ENCODE measurements at places on chromosomes 6 and 20.

DNA sequence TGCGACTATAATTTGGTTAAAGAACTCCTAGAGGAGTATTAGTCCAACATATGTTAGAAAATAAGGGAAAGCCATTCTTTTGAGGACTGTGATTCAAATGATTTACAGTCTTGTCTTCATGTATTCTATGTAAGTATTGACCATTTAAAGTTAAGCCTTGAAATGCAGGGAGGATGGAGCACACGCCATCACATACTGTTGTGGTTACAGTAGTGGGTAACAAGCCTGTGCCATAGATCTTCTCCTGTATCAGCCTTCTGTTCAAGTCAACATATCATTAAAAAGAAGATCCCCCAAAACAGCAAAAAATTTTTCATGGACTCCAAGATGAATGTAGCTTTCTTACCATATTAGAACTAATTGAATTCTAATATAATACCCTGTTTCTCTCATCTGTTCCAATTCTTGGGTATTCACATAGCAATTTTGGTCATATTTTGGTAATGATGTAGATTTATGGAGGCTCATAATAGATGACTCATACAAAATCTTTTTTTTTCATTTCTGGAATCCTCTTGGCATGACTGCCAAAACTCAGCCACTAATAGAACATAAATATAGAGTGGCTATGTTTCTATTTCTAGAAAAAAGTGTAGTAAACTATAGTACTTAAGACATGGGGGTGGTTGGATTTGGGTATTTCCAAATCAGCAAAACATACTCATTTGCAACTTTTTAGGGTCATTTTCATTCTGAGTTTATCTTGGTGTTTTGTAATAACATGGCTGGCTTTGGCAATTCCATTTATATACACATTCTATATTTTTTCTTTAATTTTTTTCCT is 413.5 kb downstream of the BCKDHB start:
- DNase-seq = no peak

DNA sequence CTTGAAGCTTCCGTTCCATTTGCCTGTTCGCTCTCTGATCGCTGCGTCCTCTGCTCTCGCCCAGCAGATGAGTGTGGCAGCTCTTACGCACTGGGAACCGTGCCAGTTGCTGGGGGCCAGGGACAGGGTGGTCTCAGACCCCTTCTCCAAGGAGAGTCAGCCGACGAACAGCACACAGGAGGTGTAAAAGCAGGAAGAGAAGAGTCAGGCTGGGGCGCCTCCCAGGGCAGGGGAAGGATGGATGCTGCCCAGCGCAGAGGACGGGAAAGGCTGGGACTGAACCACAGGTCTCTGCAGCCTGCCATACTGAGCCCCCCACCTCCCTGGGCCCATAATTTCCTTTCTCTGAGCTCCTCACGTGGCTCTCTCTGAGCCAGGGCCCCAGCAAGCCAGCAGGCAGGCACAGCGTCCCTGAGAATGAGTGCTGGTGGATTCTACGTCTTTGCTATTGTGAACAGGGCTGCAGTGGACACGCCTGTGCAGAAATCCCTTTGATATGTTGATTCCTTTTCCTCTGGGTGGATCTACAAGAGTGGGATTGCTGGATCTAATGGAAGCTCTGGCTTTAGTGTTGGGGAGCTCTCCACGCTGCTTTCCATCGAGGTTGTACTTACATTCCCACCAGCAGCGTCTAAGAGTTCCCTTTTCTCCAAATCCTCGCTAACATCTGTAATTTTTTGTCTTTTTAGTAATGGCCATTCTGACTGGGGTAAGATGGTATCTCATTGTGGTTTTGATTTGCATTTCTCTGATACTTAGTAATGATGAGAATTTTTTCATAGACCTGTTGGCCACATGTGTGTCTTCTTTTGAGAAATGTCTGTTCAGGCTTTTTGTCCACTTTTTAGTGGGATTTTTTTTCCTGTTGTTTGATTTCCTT is 104.1 kb downstream of the PSMB1 start:
- no peak for DNase-seq

DNA sequence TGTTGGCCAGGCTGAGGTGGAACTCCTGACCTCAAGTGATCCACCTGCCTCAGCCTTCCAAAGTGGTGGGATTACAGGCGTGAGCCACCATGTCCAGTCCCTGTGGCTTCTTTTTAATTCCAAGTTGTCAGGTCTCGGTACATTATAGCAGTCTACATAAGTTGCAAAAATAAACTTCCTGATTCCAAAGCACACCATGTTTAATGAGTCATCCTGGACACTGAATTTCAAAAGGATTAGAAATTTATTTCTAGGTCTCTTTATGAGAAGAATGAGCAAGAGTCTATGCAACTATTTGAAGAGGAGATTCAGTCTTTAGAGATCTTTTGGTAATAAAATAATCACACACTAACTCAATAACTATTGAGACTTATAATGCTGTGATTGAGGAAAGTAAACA is 63.9 kb upstream of the MCHR2 start:
- no peak for DNase-seq

GRCh38 chr20:17590245-17590644 is 20.4 kb downstream of the DSTN start:
- no peak for DNase-seq

GRCh38 chr6:5085648-5086293 is 630 bp downstream of the PPP1R3G start:
- DNase-seq = no peak

- no peak for DNase-seq
These were observed 105.2 kb upstream of the FOXP4 start for GRCh38 chr6:41440958-41441357.

DNA sequence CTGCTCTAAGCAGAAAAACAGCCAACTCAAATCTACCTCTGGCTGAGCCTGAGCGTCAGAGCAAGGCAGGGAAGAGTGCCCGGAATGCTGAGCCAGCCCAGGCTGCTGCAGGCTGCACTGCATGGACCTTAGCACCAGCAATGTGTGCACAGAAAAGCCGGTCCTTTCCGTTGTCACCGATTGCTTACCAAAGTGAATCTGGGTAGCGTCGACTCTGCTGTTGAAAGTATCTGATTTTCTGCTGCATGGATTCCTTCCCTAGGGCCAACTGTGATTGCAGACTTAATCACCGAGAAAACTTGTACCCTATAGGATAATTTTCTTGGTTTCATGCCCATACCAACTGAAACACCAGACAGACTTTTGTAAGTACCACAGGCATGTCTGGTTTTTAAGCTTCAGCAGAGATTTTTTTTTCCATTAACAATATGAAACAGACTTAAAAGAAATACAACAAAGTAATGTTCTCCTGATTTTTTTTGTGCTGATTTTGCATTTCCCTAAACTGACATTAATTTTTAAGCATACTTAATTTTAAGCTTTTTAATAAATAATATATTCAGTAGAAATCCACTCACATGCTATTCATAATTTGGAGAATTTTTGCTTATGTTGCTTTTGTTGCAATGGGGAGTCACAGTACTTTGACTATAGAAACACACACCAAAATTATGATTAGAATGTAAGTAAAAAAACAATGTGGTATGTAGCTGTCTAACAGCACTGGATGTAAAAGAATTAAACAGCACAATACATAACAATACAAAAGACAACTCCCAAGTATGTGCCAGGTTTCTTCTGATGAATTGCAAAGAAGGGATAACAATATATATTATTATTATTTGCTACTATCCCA is 218.0 kb downstream of the THBS2 start:
- no peak for DNase-seq

DNA sequence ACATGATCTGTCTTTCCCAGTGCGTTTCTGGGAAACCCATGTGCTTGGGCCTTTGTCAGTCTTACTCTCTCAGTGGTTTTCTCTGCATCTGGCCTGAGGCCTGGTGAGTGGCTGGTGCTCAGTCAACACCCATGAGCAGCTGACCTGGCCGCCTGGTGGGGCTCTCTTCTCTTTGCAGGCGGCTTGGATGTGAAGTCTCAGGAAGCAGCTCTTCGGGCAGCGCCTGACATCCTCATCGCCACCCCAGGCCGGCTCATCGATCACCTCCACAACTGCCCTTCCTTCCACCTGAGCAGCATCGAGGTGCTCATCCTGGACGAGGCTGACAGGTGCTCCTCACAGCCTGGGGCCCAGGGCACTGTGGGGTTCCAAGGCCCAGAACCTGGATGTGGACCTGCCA is 10.8 kb downstream of the DDX27 start:
- no peak for DNase-seq

DNA sequence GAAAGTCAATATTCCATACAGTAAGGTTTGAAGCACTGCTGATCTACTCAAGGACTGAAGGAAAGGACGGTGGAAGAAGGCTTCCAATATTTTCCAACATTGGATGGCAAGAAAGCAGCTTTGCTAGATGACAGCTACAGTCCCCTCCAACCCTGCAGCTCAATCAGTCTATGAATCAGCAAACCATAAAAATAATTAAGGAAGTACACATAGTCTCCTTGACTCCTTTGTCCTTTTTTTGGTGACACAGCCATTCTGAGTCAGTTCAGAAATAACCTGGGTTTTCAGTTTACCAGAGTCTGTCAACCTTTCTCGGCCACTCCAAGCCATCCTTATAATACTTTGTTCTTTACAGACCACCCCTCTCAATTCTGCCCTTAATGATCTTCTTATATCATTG is 232.5 kb downstream of the IBTK start:
- DNase-seq = no peak

DNA sequence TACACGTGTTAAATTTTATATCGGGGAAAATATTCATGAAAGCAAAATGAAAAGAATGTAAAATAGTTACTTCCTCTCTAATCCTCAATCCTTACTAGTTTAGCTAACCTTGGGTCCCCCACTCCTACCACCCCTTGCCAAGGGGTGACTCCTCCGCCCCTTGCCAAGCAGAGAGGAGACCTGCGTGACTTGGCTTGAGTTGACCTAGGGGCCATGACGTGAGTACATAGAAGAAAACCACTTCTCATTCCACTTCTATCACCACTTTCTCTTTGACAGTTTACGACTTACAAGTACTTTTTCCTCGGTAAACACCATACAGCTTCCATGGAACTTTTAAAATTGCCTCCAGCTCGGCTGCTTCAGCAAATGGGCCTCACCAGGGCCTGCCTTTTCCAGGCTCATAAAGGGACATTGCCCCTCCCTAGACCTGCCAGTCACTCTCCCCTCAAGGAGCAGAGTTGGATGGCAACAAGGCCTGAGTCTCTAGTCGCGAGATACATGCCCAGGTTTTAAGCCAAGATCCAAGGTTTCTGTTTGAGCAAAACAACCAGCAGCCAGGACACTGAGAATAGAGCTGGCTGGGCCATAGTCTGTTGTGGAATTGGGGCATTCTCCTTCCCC is 29.9 kb downstream of the SDCBP2 start:
- no peak for DNase-seq

DNA sequence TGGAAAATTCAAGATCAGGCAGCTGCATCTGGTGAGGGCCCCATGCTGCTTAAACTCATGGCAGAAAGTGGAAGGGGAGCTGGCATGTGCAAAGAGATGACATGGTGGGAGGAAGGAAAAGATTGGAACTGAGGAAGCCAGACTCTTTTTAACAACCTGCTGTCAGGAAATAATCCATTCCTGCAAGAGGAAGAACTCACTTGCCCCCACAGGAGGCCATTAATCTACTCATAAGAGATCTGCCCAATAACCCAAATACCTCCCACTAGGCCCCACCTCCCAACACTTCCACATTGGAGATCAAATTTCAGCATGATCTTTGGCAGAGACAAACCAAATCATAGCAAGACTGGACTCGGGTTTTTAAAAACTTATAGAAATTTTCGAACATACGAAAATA is 200.5 kb upstream of the KCNQ5 start:
- no peak for DNase-seq

DNA sequence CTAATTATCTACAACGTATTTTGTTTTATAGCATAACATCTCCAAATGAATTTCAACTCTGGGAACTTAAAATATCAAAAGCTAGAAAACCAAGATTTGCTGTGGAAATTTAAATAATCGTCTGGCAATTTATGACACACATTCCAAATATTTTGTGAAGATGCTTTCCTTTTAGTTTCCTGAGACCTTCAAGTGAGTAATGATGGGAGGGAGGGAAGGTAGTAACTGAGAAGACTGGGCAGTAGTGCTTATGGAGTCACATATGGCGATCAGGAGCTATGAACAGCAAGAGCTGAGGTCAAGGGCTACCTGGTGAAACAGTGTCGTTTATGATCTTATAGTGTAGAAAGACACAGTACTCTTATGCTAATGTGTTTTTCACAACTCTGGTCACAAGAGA is 178.2 kb upstream of the THEMIS start:
- DNase-seq = no peak

- DNase-seq = peak; percentile 2
These were observed 393.5 kb downstream of the NKAIN2 start for GRCh38 chr6:124197148-124197547.

DNA sequence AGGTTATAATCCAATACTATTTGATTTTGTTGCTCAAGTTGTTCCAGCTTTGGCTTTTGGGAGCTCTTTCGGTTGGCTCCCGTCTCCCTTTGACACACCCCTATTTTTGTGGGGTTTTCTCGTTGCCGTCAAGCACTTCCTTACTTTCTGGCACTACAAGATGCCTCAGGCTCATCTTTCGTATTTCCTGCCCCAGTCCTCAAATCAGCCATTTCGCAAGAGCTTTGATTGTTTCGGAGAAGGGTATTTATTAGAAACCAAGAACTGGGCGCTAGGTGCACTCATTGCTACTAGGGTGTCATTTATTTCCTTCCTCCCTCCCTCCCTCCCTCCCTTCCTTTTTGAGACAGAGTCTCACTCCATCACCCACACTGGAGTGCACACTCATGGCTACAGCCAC is 13.3 kb upstream of the SOX12 start:
- DNase-seq = no peak

- no peak for DNase-seq
These were observed 341.9 kb downstream of the ARHGAP18 start for GRCh38 chr6:129368076-129368475.

GRCh38 chr6:57182017-57182432 is 9.9 kb downstream of the BAG2 start:
- DNase-seq = no peak
